ENCODE measurements at places on chromosomes 7 and 10. TPM values are rescaled to one million over a fixed set of nuclear protein-coding genes. Genes with fewer than 3 reads are reported as not detected.

DNA sequence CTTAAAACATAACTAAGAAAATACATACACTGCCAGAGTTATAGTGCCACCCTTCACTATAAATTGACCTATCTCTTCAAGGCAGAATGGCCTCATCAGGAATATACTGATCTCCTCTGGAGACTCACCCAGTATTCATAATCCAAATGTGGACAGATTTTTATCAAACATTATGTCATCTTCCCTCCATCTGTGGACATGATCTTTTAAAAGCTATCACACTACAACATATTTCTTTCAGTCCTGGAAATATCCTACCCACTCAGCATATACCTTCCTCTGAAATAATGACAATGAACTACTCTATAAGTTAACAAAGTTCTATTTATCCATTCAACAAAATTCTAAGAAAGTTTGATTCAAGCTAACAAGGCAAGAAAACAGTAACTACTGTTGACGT, 3.2 kb downstream of the ZNF800 start:
- DNase-seq = no peak

ZNF239 gene
- 0.26 TPM for total RNA-seq

DNA sequence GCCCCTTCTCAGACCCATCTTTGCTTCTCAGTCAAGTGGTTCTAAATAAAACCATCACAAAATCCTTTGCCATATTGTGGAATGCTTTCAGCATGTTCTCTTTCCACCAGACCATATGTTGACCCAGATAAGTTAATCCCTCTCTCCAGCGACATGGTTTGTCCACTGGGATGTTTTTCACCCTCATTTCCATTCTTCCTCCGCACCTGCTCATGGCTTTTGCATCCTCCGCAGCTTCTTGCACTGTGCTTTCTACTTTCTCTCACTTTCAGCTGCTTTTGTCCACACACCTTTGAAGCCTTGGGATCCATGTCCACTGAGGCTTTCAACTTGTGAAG, 52.3 kb upstream of the WAC start:
- DNase-seq = no peak

CBLL1 gene
- 32.2 TPM for total RNA-seq

CCDC186 gene
- total RNA-seq = 17.9 TPM

GRCh38 chr7:116957874-116958273, 4.6 kb downstream of the ST7 start:
- no peak for DNase-seq

GRCh38 chr7:136883046-136883445, 14.6 kb downstream of the CHRM2 start:
- DNase-seq = no peak

UCN3 gene
- total RNA-seq = not detected

CFAP46 gene
- not detected for total RNA-seq

DNA sequence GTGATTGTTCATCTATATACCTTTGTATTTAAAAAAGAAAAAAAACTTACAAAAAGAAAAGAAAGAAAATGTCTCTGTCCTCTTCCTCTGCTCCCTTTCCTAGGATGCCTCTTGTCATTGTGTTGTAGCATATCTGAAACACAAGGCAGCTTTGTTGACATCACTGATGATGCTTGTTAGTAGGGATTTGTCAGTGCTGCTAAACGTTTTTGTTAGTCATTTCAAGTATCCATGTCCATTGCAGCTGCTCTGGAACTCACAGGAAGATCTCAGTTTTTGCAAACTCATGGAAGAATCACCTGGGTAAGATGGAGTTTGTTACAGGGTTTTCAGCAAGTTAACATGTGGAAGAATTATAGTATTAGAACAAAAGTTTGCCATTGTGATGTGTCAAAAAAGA, 123.6 kb downstream of the CCSER2 start:
- no peak for DNase-seq

GRCh38 chr7:110400411-110400810, 690.5 kb upstream of the LRRN3 start:
- no peak for DNase-seq

STEAP1B gene
- total RNA-seq = not detected

DNA sequence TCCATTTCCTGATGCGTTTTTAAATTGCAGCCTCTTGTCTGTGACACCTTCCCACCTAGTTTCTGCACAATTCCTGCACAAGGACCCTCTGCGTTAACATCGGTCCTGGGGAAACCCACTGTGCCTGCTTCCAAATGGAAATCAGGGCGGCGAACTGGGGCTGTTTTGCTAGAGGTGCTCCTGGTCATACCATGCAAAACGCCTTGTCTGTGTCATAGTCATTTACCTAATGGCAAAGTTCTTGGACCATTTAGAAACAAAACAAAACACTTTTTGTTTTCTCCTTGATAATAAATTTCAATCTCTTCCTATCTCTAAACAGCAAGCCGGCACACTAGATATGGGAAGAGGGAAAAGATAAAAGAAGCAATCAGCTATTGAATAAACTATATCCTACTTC, 206.9 kb upstream of the KLF14 start:
- DNase-seq = no peak

RASA4 gene
- total RNA-seq = 29.2 TPM

TYW1B gene
- total RNA-seq = 4.2 TPM

ZCWPW1 gene
- total RNA-seq = 3.3 TPM

ABCB1 gene
- total RNA-seq = 15.7 TPM

- DNase-seq = no peak
Observed at GRCh38 chr7:23467806-23468525, 2.3 kb downstream of the IGF2BP3 start.

HGF gene
- not detected for total RNA-seq

ADARB2 gene
- not detected for total RNA-seq

ACSM6 gene
- not detected for total RNA-seq

DNA sequence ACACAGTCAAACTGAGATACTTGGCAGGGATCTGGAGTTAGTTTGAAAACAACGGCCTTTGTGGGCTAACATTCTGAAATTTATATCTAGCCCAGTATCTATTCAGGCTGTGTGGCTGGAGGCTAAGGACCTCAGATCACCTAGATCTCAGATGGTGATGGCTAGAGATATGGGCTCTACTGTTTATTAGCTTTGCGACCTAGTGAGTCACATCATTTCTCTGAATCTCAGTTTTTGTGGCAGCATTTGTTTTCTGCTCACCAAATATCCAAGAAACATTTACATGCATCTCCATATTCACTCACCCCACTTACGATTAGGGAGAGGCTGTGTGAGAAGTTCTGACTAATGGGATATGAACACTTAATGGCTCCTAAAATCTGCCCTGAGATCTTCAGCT, 503.9 kb downstream of the KIF20B start:
- no peak for DNase-seq

DNA sequence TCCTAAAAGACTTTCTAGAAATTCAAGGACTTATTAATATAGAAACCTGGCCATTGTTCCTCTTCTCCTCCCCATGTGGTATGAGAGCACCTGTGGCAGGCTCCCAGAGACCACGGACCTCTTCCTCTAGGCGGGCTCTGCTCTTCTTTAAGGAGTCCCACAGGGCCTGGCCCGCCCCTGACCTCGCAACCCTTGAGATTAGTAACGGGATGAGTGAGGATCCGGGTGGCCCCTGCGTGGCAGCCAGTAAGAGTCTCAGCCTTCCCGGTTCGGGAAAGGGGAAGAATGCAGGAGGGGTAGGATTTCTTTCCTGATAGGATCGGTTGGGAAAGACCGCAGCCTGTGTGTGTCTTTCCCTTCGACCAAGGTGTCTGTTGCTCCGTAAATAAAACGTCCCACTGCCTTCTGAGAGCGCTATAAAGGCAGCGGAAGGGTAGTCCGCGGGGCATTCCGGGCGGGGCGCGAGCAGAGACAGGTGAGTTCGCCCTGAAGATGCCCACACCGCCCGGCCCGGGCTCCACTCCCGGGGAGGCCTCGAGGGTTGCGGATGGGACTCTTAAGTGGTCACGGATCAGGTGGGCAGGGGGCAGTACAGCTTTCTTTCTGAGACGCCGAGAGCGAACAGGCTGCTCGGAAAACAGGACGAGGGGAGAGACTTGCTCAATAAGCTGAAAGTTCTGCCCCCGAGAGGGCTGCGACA, at the start of gene SLC26A4:
SLC26A4 (plus strand) TSS at position 448 of the 700 bp plus-strand sequence. CDS start 814 bp downstream, outside the sequence.
- DNase-seq = peak; percentile 78

HHEX gene
- 0.23 TPM for total RNA-seq

DNAJC9 gene
- 63.5 TPM for total RNA-seq

DNA sequence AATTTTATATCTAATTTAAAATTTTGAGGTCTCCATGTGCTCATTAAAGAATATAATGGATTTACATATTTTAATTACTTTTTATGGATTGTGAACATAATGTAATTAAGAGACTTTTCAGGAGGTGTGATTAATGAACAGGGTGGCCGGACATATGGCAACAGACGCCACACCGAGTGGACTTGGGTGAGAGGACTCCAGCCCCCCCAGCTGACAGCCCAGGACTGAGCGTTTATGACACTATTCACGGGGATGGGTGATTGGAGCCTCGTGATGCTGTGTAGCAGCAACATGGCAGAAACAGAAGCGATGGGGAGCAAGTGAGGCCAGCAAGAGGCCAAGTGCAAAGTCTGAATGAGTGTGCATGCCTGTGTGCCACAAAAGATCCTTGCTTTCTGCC, 1176.9 kb downstream of the TYW1 start:
- DNase-seq = no peak

DNA sequence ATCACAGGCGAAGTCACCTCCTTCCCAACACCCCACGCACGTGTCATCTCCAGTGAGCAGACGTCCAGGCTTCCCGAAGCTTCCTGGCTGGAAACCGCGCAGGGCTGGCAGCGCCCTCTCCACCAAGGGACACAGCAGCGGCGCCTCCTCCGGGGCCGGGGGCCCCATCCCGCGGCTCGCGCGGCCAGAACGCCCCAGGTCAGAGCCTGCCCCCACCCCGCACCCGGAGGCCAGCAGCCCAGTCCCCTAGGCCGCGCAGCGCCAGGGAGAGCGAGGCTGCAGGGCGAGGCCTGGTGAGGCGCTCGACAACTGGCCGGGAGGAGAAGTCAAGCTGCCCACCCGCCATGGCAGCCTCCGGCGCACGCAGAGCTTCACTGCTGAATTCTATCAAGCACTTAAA, 247.0 kb downstream of the SEMA3D start:
- no peak for DNase-seq

DNA sequence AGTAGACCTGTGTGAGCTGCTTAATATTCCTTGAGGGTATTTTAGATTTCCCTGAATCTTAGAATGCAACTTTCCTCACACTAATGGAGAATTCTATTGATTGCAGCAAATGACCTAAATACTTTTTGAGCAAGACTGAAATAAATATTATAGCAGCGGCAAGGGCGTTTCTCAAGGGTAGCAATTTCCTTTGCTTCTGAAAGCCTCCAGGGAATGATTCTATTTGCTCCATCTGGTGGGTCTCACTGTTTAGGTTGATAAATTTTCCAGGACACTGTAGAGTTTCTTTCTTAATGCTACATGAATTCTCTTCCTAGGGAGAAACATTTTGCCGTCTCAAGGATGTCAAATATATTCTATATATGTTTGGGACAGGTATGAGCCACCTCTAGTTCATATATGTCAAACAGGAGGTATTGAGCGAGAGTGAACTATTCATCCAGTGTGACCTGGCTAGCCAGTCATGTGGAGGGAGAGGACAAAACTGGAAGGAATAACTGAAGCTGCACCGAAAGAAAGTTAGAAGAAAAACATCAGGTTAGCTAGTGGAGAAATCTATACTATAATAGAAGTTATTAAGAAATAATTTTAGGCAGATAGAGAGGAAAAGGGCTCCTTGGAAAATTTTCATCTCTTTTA, 57.9 kb upstream of the FZD8 start:
- no peak for DNase-seq

DNA sequence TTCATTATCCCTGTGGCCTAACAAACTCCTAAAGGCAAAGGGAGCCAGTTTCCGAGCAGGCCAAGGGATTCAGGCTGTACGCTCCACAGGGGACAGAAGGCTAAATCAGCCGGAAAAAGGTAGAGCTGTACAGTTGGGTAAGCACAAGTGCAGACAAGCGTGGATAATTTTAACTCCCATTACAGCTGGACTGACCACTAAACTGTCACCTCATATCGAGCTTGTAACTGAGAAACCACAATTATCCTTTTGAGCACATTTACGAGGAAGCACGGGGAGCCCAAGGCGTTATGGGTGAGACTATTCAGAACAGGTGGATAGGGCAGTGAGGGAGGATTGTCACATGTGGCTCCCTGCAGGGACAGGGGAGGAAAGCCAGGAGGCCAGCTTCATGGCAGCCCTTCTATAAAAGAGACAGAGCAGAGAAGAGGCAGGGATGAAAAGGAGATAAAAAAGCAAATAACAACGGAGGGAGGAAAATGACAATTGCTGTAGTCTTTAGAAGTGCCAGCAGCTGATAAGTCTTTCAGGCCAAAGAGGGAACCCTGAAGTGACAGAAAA, 288.0 kb downstream of the FGFR2 start:
- no peak for DNase-seq

PSMC2 gene
- total RNA-seq = 195 TPM

DNA sequence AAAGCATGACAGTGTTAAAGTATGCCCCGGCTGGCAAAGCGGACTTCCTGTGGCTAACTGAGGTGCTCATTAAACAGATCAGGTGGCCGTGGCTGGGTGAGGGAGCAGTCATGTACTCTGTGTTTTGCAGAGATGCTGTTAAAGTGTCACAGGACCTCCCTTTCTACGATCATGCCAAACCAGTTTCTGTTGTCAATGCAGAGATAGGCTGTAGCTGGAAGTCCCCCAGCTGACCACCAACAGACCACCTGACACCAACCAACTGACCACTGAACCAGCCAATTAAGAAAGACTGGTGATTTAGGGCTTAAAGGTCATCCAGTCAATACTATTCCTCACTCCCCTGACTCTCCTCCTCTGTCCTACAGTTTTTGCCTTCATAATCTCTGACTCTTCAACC, 431.1 kb upstream of the LRGUK start:
- DNase-seq = no peak

GRCh38 chr10:110361800-110362456, 57.2 kb upstream of the SMNDC1 start:
- DNase-seq = no peak

DNA sequence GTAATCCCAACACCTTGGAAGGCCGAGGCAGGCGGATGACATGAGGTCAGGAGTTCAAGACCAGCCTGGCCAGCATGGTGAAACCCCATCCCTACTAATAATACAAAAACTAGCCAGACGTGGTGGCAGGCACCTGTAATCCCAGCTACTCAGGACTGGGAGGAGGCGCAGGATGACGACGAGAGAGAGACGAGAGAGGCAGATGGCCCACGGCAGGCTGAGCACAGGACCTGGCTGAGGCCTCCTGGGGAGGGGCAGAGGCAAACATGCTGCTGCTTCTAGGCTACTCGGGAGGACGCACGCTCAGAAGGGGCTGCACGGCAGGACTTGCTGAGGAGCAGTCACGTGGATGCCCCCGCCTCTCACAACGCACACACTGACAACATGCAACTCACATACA, 22.4 kb downstream of the DIP2C start:
- no peak for DNase-seq

Measured in activated CD8-positive, alpha-beta memory T cell treated with anti-CD3 and anti-CD28 coated beads, Interleukin-2, amount 10 ng/mL, durations not matched to agents 7 days and 5 days (primary cell).